Transverse colon (tissue), 4 donors: ENCODE measurements at places on chromosomes 16 and 17. TPM values are rescaled to one million over a fixed set of nuclear protein-coding genes. Genes with fewer than 3 reads are reported as not detected.

The ZFHX3 gene
- total RNA-seq, result 12.3 TPM

The RNF167 gene
- 348 TPM for total RNA-seq

The CX3CL1 gene
- 13.5 TPM for total RNA-seq

The SLX1B gene
- total RNA-seq, result 34.0 TPM

The MYH11 gene
- total RNA-seq, result 697 TPM

- no peaks in the 10 kb centered on the region for H3K36me3 ChIP-seq
- no peaks in the 10 kb centered on the region for H3K27me3 ChIP-seq
- DNase-seq, result no peak
- H3K4me1 ChIP-seq, result no peaks in the 10 kb centered on the region
Observed at GRCh38 chr16:47722046-47722445, 260.9 kb downstream of the PHKB start.

GRCh38 chr17:75241996-75242460 is 19.4 kb downstream of the GGA3 start:
- no peaks in the 10 kb centered on the region for H3K4me1 ChIP-seq
- no peak overlapping the region for H3K27ac ChIP-seq
- no peak overlapping the region for H3K4me3 ChIP-seq
- H3K27me3 ChIP-seq, result no peaks in the 10 kb centered on the region
- H3K36me3 ChIP-seq, result peaks cover 66% of the 10 kb centered on the region

GRCh38 chr16:3454631-3455147 is 11.2 kb downstream of the NAA60 start:
- no peak overlapping the region for H3K27ac ChIP-seq
- no peaks in the 10 kb centered on the region for H3K27me3 ChIP-seq

DNA sequence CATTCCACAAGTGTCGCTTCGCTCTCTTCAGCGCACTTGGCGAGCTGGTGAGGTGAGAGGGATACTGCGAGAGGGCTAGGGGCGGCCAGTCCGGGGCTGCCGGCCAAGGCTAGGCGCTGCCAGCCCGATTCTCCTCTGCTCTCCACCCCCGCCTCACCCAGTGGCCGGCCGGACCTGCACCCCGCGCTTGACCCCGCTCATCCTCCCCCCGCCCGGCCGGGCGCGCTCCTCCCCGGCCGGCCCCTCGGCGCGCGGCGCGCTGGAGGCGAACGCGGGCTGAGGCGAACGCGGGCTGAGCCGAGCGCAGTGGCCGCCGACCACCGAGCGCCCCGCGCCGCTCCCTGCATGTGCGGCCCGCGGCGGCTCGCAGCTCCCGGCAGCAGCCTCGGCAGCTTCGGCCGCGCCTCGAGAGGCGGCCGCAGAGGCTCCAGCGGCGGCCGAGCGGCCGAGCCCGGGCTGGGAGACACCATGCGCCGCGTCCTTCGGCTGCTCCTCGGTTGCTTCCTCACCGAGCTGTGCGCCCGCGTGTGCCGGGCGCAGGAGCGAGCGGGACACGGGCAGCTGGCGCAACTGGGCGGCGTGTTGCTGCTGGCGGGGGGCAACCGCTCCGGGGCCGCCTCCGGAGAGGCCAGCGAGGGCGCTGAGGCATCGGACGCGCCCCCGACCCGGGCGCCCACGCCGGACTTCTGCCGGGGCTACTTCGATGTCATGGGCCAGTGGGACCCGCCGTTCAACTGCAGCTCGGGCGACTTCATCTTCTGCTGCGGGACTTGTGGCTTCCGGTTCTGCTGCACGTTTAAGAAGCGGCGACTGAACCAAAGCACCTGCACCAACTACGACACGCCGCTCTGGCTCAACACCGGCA is at the start of gene SHISA9:
Gene SHISA9, plus strand, starts transcription at position 2 of the 865 bp plus-strand sequence.
- peaks cover 10% of the 10 kb centered on the region for H3K4me1 ChIP-seq
- DNase-seq, result no peak
- H3K27me3 ChIP-seq, result peaks cover 90% of the 10 kb centered on the region
- H3K4me3 ChIP-seq, result no peak within 1 kb of the TSS

DNA sequence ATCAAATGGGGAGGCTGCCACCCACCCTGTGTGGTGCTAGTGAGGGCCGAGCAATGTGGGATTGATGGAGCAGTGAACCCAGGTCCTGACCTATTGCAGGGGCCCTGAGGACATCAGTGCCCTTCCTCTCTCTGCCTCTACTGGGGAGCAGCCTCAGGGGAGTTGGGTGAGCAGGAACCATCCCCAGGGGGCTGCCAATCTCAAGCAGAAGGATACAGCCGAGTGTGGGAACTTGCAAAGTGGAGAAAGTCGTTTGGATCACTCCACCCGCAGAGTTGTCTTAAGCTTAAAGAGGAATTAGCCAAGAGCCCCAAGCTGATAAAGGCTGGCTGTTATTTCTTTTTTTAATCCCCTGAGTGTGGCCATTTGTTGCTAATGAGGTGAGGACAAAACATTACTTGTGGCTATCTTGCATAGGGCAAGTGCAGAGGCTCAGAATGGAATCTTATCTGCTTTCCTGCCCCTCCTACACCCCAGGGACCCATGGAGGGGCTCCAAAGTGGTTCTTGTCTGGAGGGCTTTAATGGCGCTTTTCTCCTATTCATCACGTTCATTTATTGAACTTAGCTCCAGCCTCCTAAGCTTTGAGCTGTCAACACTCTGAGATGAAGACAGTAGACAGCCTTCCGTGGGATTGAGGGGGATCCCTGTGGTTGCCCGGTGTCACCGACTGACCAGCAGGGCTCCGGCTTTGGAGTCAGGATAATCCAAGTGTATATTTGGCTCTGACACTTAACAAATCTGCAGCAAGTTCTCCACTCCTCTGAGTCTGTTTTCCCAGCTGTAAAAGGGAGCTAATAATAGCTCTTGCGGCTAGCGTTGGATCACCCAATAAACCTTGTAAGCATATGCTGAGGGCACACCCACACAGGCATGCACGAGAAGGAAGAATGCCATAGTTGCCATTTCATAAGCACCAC is 45.1 kb downstream of the MYH11 start:
- no peak overlapping the region for H3K4me3 ChIP-seq
- no peaks in the 10 kb centered on the region for H3K27me3 ChIP-seq
- H3K27ac ChIP-seq, result peak overlapping the region; percentile 71
- peaks cover 16% of the 10 kb centered on the region for H3K4me1 ChIP-seq
- DNase-seq, result no peak

DNA sequence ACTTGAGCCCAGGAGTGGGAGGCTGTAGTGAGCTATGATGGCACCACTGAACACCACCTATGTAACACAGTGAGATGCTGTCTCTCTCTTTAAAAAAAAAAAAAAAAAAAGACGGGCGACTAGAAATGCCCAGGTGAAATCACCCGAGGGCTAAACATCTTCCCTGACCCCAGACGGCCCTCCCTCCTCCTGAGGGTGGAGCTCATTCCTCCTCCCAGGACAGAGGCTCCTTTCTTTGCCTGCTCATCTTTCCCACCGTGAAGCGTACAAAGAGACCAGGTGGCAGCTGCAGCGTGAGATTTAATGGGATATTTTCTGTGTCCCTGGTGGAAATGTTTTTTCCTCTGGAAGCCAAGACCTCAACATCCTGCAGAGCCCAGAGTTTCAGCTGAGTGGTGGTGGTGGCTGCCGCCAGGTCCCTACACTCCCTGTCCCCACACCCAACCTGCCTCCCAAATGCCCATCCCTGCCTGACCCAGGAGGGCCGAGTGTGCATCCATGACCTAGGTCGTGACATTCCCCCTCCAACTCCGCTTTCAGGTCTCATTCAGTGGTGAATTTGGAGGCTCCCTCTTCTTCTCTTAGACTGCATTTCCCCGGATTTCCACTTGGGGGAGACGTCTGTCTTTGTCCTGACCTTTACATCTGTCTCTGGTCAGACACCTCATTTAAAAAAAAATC is 14.4 kb upstream of the GPRC5B start:
- DNase-seq, result peak; percentile 39
- H3K36me3 ChIP-seq, result no peaks in the 10 kb centered on the region
- H3K27me3 ChIP-seq, result no peaks in the 10 kb centered on the region
- no peaks in the 10 kb centered on the region for H3K4me1 ChIP-seq
- no peak overlapping the region for H3K27ac ChIP-seq
- H3K4me3 ChIP-seq, result no peak overlapping the region

- H3K27me3 ChIP-seq, result no peaks in the 10 kb centered on the region
- no peaks in the 10 kb centered on the region for H3K36me3 ChIP-seq
- H3K4me1 ChIP-seq, result no peaks in the 10 kb centered on the region
- H3K27ac ChIP-seq, result no peak overlapping the region
- H3K4me3 ChIP-seq, result no peak overlapping the region
- DNase-seq, result no peak
Observed at GRCh38 chr16:62692685-62693084, 656.4 kb upstream of the CDH8 start.

GRCh38 chr16:72241930-72242329 is 70.0 kb upstream of the PMFBP1 start:
- peak; percentile 19 for DNase-seq
- H3K27ac ChIP-seq, result no peak overlapping the region
- no peaks in the 10 kb centered on the region for H3K36me3 ChIP-seq
- H3K4me3 ChIP-seq, result no peak overlapping the region
- H3K27me3 ChIP-seq, result no peaks in the 10 kb centered on the region

- no peak for DNase-seq
- H3K27ac ChIP-seq, result no peak overlapping the region
- peaks cover 25% of the 10 kb centered on the region for H3K4me1 ChIP-seq
- H3K4me3 ChIP-seq, result no peak overlapping the region
Observed at GRCh38 chr17:57286399-57287105, 30.2 kb downstream of the MSI2 start.

- no peaks in the 10 kb centered on the region for H3K36me3 ChIP-seq
- H3K27ac ChIP-seq, result no peak overlapping the region
- no peak overlapping the region for H3K4me3 ChIP-seq
- no peaks in the 10 kb centered on the region for H3K27me3 ChIP-seq
Observed at GRCh38 chr16:46862555-46863447, 21.4 kb upstream of the GPT2 start.

DNA sequence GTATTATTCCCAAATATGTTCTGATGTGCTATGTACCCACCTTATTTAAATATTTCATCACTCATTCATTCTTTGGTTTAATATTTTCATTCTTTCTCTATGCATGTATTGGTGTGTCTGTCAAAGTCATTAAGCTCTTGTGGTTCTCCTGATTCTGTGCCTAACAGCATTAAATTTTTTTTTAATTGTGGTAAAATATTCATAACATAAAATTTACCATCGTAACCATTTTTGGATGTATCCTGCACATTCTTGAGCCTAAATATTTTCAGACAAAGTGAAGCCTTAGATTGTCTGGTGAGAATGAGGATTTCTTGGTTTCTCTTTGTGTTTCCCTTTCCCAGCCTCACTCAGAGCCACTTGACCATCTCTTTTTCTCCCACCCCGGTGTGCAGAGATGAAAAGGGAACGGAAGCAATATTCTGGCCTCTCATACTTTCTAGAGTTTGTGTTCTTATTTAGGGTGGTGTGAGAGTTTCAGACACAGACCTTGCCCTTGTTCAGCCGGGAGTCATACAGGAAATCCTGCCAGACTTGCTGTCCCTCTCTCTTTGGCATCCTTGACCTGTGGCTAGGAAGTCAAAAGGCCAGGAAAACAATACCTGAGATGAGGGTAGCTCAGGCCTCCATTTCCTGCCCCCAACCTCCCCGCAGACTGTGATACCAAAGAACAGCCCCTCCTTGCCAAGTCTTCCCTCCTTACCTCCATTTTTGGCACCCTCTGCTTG is 4.9 kb downstream of the CCL5 start:
- no peak overlapping the region for H3K27ac ChIP-seq
- H3K27me3 ChIP-seq, result no peaks in the 10 kb centered on the region
- H3K36me3 ChIP-seq, result no peaks in the 10 kb centered on the region

GRCh38 chr16:11175787-11176341 is 80.1 kb downstream of the SOCS1 start:
- no peak overlapping the region for H3K4me3 ChIP-seq
- H3K36me3 ChIP-seq, result peaks cover 6% of the 10 kb centered on the region
- no peaks in the 10 kb centered on the region for H3K27me3 ChIP-seq
- H3K4me1 ChIP-seq, result no peaks in the 10 kb centered on the region
- no peak overlapping the region for H3K27ac ChIP-seq

DNA sequence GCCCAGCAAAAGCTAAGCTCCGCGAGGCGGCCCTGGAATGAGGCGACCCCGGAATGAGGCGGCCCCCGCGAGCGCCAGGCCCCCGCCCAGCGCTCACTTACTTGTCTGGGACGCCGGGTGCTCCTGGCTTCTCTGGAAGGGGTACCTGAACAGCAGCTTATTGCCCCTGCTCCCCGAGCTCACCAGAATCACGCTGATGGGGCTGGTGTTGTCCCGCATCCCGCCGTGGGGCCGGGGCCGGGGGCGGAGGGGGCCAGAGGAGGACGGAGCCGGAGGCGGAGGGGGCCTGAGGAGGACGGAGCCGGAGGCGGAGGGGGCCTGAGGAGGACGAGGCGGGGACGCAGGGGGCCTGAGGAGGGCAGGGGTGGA is 440 bp downstream of the NPRL3 start:
- H3K27me3 ChIP-seq, result no peaks in the 10 kb centered on the region
- peak overlapping the region; percentile 94 for H3K4me3 ChIP-seq
- no peaks in the 10 kb centered on the region for H3K36me3 ChIP-seq
- no peak for DNase-seq
- peaks cover 10% of the 10 kb centered on the region for H3K4me1 ChIP-seq
- H3K27ac ChIP-seq, result peak overlapping the region; percentile 95

- H3K36me3 ChIP-seq, result no peaks in the 10 kb centered on the region
- no peak overlapping the region for H3K4me3 ChIP-seq
- peaks cover 13% of the 10 kb centered on the region for H3K4me1 ChIP-seq
- no peak for DNase-seq
Observed at GRCh38 chr16:16076423-16076813, 127.0 kb downstream of the ABCC1 start.

- no peak overlapping the region for H3K4me3 ChIP-seq
- DNase-seq, result no peak
- H3K36me3 ChIP-seq, result no peaks in the 10 kb centered on the region
Observed at GRCh38 chr16:64782484-64782883, 339.4 kb downstream of the CDH11 start.

DNA sequence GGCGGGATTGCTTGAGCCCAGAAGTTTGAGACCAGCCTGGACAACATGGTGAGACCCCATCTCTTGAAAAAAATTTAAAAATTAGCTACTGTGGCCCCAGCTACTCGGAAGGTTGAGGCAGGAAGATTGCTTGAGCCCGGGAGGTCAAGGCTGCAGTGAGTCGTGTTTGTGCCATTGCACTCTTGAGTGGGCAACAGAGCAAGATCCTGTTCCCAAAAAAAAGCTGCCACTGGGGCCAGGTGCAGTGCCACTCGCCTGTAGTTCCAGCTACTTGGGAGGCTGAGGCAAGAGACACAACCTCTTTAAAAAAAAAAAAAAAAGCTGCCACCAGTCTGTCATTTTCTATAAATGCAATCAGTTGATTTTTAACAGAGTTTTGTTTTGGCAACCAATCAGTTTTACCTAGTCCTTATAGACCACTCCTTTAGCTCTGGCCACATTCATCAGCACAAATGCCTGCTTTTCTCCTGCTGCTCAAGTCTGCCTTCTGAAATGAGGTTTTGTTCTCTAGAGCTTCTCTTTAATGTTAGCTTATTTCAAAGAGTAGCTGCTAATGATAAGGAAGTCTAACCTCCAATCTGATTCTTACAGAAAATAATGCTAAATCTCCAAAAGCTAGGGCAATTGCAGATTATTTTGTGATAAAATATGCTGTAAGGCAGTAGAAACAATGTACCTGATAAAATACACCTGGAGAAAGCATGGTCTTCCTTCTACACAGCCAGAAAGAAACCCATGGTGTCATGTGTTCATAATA is 64.8 kb downstream of the TUBD1 start:
- H3K4me3 ChIP-seq, result no peak overlapping the region
- no peak for DNase-seq
- peaks cover 36% of the 10 kb centered on the region for H3K4me1 ChIP-seq
